ENCODE measurements at places on chromosomes 3 and 15.

GRCh38 chr3:3902161-3902560 is 102.9 kb downstream of the LRRN1 start:
- DNase-seq, result no peak

GRCh38 chr15:68598171-68599152 is 19.7 kb downstream of the CORO2B start:
- DNase-seq, result no peak

DNA sequence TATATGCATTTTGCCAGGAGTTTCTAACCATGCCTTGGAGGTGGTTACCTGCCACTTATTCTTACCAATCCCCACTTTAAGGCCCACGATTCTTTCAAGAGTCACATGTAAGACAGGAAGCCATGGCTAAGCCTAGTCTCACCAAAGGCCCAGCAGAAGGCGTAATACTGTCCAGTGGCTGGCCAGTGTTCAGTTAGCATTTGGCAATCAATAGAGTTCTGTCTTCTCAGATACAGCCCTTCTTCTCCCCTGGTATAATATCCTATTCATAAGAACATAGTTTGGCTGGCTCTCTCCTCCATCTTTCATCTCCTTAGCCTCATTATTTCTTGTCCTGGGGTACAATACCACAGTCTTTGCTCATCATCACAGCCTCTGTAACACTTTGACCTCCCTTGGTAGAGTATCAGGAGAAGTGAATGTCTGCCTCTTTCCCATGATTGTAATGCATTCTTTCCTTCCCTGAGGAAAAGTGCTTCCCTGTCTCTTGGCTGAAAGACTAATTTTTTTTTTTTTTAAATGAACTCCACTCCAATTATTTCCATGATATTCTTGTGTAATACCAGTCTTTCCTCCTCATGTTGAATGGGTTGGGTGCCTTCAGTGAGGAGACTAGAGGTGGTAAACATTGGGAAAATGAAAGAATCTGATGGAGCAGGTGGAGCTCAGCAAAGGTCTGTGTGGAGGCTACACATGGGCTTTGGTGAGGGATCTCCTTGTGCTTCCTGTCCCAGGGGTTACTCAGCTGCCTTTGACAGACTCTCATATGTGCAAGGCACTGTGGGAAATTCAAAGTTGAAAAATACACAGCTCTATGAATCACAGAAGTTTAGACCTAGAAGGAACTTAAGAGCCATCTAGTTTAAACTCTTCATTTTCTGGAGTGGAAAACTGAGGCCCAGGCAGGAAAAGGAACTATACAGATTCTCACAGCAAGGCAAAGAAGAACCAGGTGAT is 218.2 kb downstream of the P3H2 start:
- DNase-seq, result no peak

- peak; percentile 79 for DNase-seq
Observed at GRCh38 chr15:93088200-93088980, 621 bp downstream of the RGMA start.

- no peak for DNase-seq
Observed at GRCh38 chr15:63060699-63061098, 18.2 kb downstream of the TPM1 start.

- DNase-seq, result no peak
Observed at GRCh38 chr15:92069308-92070250, 216.1 kb downstream of the SLCO3A1 start.

- DNase-seq, result no peak
Observed at GRCh38 chr3:113231827-113232253, 20.5 kb downstream of the BOC start.
